T-helper 2 cell treated with Interferon-gamma antibody and Interleukin-4, amounts not matched to agents 5 μg/mL and 100 μg/mL, for 36 hours (primary cell): ENCODE measurements at places on chromosomes 2 and 18.
A peak's percentile ranks its signal among the peaks of the same experiment; 100 is the strongest.

GRCh38 chr2:232538671-232539070 lies 821 bp upstream of the CHRNG start:
- no peak for DNase-seq

- DNase-seq = no peak
These were observed 225.4 kb upstream of the FBXO11 start for GRCh38 chr2:48131539-48132270.

DNA sequence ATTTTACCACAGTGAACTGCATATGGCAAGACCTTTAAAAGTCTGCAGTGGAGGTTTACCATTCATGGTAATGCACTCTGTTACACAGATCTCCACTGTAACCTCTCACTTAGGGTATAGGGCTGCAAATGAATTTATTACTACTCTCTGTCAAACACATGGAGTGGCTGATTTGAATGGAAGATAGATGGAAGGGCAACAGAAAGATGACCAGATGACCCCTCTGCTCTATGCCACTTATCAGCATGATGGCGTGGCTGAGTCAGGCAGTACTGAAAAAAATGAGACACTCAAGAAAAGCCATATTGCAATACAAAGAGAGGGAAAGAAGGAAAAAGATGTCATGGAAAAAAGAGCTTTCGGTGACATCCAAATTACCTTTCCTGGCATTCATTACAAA lies 72.3 kb downstream of the ABCA12 start:
- DNase-seq = no peak

- no peak for DNase-seq
These were observed 15.0 kb upstream of the SERPINB3 start for GRCh38 chr18:63676526-63677323.

GRCh38 chr2:88600038-88600465 lies 27.2 kb downstream of the EIF2AK3 start:
- DNase-seq = peak; percentile 75

DNA sequence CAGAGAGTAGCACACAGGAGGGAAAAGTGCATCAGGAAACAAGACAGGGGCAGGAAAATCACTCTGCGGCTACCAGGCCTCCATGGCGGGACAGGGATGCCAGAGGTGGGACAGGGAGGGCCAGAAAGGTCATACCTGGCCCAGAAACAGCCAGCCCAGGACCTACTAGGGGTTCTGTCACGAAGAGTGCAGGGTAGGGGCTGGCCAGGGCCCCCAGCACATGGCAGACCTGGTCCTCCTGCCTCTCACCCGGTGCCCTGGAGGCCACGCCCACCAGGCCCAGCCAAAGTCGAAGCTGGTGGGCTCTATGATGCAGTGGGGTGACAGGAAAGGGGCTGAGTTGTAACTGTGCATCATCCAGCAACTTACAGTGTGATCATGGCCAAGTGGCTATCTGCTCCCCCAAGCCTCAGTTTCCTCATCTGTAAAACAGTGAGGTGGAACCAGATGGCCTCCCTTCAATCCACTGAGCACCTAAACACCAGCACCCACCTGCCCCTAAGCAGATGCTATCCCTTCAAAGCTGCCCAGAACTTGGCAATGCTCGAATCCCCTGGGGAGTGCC lies 10.6 kb downstream of the CYP26B1 start:
- no peak for DNase-seq

- DNase-seq = no peak
These were observed 748.9 kb upstream of the NXPH2 start for GRCh38 chr2:139529080-139529479.

DNA sequence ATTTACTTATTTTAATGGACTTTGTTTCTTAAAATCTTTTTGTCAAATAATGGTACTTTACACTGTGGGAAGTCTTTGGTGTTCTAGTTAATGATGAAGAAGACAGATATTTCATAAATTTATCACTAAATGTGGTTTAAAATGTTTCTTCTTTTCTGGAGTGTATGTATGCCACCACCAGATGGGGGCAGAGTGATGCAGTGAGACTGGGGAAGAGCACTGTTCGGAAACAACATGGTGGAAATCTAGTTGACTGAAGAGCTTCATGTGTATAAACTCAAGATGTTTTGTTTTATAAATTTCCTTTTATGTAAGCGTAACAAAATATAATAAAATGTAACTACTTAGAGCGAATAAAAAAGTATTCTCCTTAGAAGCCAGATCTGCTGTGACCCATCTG lies 195.1 kb downstream of the KCNE4 start:
- no peak for DNase-seq

DNA sequence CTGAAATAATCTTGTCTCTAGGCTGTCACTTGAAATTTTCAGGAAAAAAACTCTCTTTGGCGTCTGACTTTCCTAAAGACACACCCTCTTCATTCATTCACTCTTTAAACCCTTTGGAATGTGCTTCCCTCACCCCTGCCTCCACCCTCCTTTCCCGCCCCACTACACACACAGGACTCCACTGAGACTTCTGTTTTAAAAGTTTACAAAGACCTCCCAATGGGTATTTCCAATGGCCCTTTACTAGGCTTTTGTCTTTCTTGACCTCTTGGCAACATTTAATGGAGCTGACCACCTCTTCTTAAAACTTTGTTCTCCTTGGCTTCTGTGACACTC lies 96.1 kb downstream of the RBMS1 start:
- DNase-seq = no peak

DNA sequence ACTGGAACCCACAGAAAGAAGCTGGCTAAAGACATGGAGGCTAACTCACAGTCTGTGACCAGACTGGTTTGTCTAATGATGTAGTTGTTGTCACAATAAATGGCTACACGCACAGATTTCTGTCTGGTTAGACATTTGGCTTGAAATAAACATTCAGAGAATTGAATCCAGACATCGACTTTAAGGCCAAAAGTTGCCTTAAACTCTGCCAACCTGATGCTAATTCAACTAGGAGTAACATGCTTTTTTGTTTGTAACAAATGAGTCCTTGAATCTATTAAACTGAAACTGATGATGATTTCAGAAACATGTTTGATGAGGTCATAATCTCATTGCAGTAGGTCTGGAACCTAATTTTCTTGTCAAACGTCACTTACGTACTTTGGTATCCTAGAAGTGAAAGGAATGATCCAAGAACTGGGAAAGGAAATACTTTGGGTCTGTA lies 123.8 kb downstream of the ERBB4 start:
- no peak for DNase-seq

GRCh38 chr2:163175294-163175693 lies 336.7 kb upstream of the KCNH7 start:
- no peak for DNase-seq

DNA sequence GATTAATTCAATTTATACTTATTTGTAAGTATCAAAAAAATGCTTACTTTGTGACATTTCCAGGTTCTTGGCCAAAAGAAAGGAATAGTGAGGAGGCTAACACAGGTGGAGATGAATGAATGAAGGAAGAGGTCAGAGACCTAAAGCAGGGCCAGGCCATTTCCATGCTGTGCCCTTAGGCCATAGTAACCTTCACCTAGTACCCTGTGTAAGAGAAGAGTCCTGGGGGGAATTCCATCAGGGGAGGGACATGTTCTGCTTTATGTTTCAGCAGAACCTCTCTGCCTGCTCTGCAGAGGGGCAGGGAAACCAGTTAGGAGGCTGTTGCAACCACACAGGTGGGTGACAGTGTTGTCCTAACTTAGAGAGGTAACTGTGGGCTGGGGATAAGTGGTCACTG lies 204.2 kb upstream of the CDH20 start:
- no peak for DNase-seq

GRCh38 chr2:241636182-241637017 lies 558 bp downstream of the THAP4 start:
- peak; percentile 35 for DNase-seq

- DNase-seq = no peak
These were observed 429.5 kb downstream of the ZNF521 start for GRCh38 chr18:24922491-24922890.

- DNase-seq = no peak
These were observed 33.6 kb upstream of the ZSWIM2 start for GRCh38 chr2:186882511-186883071.

DNA sequence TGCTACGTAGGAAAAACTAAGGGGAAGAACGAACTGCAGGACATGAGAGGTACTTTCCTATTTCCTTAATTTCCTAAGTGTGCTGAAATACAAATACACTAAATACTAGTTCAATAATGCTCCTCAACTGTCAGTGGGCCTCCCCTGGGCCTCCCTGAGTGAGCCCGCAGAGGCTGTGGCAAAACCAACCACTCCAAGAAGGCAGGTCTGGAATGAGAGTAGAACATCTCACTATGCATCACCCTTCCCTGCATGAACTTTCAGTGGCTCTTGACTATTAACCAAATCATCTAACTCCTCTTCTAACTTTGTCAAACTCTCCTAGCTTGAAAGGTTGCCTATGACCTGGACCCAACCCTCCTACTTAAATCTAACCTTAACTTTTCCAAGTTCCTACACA lies 84.6 kb downstream of the THADA start:
- DNase-seq = peak; percentile 17

DNA sequence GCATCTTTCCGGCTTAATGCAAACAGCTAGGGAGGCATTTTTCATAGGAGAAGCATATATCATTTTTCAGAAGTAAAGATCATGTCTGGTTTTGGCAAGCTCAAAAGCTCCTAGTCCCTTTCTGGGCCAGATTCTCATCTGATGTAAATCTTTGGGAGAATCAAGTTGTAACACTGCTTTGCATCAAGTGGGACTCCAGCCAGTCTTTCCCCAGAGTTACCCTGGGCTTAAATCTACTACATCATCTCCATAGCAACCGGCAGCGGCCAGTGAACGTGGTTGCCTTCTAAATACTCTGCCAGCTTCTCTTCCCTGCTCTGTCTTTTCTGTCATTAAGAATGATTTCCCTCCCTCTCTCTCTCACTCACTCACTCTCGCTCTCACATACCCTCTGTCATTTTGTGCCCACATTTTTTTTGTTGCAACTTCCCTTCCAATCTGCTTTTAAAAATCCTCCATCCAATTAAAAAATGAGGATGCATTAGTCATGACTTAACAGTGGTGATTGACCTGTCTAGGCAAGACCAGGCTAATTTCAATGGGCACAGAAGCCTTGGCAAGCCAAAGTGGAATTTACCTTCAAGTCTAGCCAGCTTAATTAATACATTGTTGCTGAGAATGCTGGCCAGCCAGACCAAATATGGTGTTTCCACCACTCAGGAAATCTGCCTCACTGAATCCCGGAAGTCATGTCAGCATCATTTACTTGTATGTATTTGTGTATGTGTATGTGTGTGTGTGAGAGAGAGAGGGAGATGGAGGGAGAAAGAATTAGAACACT lies 93.0 kb downstream of the NRP2 start:
- no peak for DNase-seq

DNA sequence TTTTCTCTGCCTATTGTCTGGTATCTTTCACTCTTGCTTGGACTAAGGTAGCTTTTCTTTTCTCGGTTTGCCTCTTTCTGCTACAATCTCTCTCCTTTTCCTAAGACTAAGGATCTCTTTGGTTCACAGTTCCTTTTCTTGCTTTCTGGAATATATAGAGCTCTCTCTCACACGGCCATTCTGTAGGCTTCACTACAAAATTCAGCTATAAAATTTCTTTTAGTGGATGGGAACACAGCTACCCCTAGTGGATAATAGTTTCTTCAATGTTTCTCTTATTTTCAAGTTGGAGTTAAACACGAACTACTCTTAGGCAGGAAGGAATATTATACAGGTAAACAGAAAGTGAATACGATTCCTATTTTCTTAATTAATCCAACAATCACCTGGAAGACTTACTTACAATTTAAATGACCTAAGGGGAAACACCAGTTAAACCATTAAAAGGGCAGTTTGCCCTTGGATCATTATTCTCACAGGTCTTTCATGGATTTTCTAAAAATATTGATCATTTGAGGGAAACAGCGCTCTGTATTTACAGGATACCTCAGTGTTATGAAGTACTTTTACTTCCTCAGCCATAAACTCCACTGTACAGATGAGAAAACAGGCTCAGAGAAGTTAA lies 140.5 kb downstream of the LRP2 start:
- no peak for DNase-seq

- no peak for DNase-seq
These were observed 72.9 kb upstream of the APCDD1 start for GRCh38 chr18:10381516-10381915.

DNA sequence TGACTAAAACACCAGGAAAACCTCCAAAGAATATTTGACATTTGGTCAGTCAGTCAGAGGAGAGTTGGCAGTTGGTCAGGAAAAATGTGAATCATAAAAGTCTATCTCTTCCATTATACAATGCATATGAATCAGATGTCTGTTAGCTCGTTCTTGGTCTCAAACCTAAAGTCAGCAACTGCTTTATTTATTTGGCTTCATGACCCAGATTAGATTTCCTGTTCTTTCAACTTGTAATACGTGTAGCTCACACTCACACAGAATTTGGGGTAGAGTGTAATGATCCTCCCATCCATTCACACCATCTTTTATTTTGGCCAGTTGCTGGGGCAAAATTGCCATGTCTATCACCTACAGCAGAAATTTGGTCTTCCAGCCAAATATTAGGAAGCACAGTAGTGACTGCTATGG lies 81.9 kb upstream of the COL5A2 start:
- DNase-seq = no peak

DNA sequence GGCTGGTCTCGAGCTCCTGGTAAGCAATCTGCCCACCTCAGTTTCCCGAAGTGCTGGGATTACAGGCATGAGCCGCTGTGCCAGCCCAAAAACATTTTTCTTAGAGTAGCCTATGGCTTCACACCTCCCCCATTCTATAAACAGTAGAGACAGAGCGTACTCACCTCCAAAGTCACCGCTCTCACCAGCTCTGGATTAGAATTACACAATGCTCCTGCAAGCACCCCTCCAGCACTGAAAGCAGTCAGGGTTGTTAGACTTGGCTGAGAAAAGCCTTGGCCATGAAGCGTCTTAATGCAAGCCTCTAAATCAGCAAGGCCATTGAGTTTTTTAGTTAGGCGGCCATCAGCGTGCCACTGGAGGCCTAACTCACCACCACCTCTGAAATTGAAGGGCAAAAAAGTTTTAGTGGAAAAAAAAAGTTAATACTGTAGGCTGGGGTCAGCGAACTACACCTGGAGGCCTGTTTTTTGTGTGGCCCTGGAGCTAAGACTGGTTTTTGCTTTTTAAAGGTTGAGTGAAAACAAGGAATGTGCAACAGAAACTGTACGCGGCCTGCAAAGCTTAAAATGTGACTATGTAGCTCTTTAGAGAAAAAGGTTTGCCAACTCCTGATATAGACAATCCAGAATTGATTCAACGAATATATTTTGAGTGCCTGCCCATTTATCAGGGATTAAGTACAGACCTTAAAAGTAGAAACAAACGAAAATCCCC lies 34.6 kb downstream of the PREPL start:
- DNase-seq = no peak

GRCh38 chr2:74696829-74697228 lies 42.8 kb downstream of the SEMA4F start:
- no peak for DNase-seq

- no peak for DNase-seq
These were observed 241.4 kb upstream of the KLHL14 start for GRCh38 chr18:33014060-33014796.

GRCh38 chr2:131105950-131106801 lies 1.0 kb downstream of the PLEKHB2 start:
- peak; percentile 65 for DNase-seq

- DNase-seq = no peak
These were observed 16.0 kb upstream of the DCTN1 start for GRCh38 chr2:74396149-74396548.

- no peak for DNase-seq
These were observed 245.0 kb upstream of the NT5C1B start for GRCh38 chr2:18834341-18834740.

- DNase-seq = peak; percentile 42
These were observed 171.8 kb upstream of the KLF7 start for GRCh38 chr2:207337234-207338219.
